ENCODE measurements at places on chromosomes 3 and 15.

DNA sequence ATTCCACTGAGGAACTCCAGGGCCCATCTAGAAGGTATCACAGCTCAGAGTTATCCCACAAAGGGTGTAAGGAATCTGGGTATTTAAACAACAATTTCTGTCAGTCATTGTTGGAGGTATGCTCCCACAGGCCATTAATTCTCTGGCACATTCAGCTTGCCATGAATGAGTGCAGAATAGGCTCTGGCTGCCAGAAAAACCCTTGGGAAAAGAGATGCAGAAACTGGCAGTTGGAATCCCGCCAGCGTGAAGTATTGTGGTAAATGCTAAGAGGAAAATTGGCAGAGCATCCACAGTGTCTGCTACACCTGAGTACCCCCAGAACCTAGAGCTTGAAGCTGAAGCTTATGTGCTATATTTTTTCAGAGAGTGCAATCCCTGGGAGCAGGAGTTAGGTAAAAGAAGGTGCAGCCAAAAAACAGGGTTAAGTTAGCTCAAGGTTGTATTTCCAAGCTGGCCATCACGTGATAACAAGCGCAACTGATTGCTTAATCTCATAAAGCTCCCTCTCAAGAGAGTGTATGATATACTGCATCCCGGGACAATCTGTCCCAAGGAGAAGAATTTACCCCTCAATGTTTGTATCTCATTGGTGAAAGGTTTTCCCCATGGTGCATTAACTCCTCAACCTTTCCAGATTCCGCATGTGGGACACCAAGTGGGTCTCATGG lies 94.2 kb upstream of the ACP3 start:
- DNase-seq, result no peak

- DNase-seq, result no peak
These were observed 74.1 kb upstream of the MAP4 start for GRCh38 chr3:48090166-48090939.

GRCh38 chr15:39404767-39405181 lies 176.1 kb upstream of the THBS1 start:
- no peak for DNase-seq

GRCh38 chr15:45087513-45087912 lies 26.5 kb downstream of the DUOX2 start:
- DNase-seq, result no peak

DNA sequence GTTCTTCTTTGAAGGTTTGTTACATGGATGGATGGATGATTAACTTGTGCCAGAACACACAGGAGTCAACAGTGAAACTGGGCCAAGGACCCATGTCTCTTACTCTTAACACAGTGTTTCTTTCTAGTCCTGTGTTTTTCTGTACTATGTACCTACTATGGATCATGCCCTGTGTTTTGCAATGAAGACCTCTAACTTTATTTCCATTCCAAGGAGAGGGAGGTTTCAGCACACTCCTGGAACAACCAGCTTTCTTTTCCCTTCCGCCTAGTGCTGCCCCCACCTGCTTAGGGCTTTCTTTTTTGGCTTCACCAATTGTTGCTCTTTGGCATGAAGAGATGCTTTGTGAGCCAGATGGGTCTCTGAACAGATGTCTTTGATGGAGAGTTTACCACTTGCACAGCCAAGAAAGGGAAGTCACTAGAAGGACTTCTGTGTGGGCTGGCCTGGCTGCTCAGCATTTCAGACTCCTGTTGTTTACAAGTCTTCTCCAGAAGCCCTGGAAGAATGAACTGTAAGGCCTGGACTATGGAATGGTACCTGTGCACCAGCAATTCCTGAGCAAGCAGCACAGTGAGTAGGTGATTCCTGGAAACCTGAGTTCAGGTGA lies 44.5 kb downstream of the SNAPC5 start:
- DNase-seq, result no peak

GRCh38 chr15:58594898-58595297 lies 154.6 kb downstream of the ADAM10 start:
- no peak for DNase-seq

- DNase-seq, result no peak
These were observed 286.4 kb upstream of the BCHE start for GRCh38 chr3:166123576-166123975.
